ENCODE measurements at places on chromosomes 1 and 21.
A peak's percentile ranks its signal among the peaks of the same experiment; 100 is the strongest.

- DNase-seq, result no peak
Observed at GRCh38 chr1:244246334-244246733, 195.3 kb downstream of the ZBTB18 start.

DNA sequence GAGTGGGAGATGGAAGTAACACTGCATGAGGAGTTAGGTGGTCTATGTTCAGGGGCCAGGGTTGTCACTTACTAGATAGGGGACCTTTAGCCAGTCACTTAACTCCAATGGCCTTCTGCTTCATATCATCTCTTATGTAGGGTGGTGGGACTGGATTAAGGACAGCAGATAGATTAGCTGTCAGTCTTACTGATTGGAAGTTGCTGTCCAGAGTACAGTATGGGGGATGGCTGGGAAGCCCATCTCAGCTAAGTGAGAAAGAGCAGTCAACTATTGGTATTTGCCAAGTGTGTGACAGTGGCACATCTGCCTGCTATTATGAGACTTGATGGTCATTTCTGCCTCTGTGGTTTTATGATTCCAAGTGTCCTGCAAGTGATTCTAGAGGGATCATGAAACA is 130.9 kb downstream of the FGGY start:
- DNase-seq, result no peak

DNA sequence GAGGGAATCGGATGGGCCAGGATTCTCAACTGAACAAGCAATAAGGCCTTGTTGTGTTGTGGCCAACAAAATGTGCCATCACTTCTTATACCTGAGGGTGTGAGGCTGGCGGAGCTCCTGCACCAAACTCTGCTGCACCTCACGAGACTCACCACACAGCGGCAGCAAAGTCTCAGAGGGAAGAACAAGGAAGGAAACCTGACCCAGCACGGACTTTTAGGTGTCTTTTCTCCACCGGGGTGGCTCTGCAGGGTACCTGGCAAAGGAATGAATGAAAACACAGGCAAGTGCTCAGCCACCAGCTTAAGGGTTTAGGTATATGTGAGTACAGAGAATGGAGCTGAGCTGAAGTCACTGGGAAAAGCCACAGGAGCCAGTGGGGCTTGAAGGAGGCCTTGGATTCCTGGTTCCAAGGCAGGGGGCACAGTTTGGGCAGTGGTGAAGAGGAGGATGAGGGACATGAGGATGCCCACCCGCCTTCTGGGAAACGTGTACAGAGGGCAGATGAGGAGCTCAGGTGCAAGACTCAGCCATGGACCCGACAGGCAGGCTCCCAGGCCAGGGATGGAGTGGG is 31.1 kb upstream of the HSD3B1 start:
- no peak for DNase-seq

GRCh38 chr1:234976861-234977680 is 151.6 kb downstream of the TOMM20 start:
- no peak for DNase-seq

DNA sequence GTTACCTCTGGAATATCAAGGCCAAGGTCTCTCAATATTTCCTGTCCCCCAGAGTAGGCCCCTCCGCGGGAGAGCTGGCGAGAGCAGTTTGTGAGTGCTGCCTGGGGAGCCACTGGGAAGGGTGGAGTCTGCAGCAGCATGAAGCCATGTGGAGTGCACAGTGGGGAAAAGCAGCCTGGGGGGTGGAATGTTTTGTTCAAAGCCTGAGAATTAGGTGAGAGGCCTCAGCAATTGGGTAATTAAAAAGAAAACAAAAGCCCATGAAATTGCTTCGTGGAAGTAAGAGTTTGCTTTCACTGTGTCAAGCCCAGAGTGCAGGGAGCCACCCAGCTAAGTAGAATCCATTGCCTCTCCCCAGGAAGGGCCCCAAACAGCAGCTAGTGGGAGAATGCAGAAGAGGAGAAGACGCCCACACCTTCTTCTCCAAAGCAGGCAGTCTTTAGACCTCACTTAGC is 30.2 kb upstream of the DISC1 start:
- no peak for DNase-seq

- DNase-seq, result no peak
Observed at GRCh38 chr21:35291034-35291433, 241.9 kb upstream of the RUNX1 start.

GRCh38 chr1:191963781-191964455 is 194.3 kb upstream of the RGS18 start:
- peak; percentile 66 for DNase-seq

- DNase-seq, result no peak
Observed at GRCh38 chr1:115829947-115830346, 11.0 kb downstream of the NHLH2 start.

DNA sequence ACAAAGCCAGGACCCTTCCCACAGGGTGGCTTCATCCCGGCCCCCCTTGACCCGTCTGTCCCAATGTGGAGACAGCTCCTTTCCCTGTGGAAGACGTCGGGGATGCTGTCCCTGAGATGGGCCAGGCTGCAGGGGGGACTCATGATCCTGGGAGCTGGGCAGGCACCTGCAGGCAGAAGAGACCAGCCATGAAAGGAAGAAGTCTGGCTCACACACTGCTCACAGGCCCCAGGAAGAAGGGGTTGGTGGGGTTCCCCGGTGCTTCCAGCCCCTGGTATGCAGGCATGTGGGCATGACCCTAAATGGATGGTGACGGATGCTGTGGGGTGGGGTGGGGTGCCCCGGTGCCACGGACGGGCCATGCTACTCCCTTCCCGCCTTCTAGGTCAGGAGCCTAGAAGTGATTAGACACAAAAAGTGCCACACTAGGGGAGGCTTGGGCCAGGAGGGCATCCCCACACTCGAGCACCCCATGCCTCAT is 8.3 kb downstream of the ACTRT2 start:
- no peak for DNase-seq

GRCh38 chr1:3329640-3330281 is 124.7 kb upstream of the ARHGEF16 start:
- no peak for DNase-seq

DNA sequence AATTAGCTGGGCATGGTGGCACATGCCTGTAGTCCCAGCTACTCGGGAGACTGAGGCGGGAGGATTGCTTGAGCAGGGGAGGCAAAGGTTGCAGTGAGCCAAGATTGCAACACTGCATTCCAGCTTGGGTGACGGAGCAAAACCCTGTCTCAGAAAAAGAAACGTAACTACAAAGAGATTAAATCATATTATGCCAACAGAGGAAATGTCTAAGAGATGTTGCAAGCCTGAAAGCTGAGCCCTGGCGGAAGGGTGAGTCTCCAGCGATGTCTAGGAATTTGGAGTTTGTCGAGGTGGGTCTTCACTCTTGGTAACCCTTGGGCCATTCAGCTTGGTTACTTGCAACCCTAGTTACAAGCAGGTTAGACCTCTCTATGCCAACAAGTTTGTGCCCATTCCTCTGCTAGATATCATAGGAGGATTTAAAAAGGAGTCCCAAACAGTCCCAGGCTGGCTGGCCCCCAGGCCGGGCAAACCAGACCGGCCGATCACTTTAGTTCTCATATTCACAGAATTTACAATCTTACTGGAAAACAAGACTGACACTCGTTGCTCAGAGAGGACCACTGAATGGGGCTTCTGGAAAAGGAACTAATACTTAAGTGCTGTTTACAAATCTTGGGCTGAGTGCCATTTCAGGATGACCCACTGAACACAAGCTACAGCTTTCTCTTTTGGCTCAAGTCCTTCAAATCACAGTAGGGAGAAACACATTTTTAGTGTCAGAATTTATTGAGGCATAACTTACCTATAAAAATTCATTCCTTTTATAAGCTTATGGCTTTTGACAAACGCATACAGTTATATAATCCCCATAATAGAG is 27.1 kb downstream of the SLC30A1 start:
- peak; percentile 79 for DNase-seq

DNA sequence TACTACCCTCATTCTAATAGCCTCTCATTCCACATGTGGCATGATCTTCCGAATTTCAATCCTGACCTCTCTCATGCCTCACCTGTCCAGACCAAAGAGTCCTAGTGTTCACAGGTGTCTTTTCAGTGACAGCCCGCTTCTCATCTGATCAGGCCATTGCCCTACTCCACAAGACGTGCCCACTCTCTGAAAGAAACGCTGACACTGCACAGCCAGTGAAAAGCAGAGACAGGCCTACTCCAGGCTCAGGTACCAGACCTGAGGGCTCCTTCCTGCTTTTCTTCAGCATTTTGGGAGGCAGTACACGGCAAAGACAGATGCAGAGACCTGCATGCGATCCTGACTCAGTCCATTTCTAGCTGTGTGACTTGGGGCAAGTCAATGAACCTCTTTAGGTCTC is 43.0 kb downstream of the SUSD4 start:
- no peak for DNase-seq

GRCh38 chr21:45001134-45002095 is 61.6 kb downstream of the SLX9 start:
- DNase-seq, result peak; percentile 55

- no peak for DNase-seq
Observed at GRCh38 chr1:155651861-155652661, 36.5 kb downstream of the YY1AP1 start.

- no peak for DNase-seq
Observed at GRCh38 chr1:212688341-212689047, 11.1 kb downstream of the BATF3 start.

DNA sequence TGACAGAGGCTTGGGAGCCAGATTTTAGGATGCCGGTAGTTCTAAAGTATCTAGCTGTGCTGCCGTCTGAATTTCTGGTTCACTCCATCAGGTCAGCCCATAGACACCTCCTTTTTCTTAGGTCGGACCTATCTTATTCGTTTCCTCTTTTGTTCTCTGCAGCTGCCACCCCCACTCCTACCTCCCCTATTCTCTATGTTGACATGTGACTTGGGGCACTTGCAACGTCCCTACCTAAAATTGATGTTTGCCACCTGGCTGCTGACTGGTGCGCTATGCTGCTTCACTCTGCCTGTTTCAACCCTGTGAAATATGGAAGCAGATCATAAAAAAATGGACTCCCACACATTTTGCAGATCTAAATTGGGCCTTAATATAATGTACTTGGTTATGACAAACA is 55.3 kb downstream of the PBX1 start:
- no peak for DNase-seq

GRCh38 chr1:17013491-17014320 is 2.0 kb upstream of the ATP13A2 start:
- peak; percentile 44 for DNase-seq

DNA sequence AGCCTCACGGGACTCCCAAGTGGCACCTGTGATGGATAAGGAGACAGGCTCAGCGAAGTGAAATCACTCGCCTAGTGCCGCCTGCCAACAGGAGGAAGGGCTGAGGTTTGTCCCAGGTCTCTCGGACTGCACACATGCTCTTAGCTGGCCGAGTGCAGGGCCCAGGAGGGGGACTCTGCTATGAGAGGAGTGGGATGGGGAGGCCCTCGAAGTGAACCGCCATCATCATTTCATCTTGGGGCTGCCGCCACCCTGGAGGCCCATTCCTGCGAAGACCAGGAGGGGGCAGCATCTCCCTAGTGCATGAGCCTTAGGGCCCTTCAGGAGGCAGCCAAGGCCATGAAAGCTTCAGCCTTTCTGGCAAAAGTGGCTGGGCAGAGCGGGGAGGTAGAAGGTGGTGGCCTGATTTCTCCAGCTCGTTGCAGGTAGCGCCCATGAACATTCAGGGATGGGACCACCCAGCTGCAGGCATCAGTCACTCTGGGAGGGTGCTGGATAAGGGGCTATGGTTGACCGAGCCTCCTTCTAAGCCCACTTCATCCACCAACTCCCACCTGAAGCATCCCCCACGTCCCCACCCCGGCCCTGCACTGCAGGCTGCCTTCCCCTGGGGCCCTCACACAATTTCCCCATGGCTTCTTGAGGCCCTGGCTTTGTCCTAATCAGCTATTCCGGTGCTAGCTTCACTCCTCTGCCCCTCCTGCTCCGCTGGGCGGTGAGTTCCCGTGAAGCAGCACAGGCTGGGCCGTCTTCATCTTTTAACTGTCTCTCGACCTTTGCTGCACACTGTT is 17.2 kb upstream of the RASSF5 start:
- DNase-seq, result peak; percentile 40

DNA sequence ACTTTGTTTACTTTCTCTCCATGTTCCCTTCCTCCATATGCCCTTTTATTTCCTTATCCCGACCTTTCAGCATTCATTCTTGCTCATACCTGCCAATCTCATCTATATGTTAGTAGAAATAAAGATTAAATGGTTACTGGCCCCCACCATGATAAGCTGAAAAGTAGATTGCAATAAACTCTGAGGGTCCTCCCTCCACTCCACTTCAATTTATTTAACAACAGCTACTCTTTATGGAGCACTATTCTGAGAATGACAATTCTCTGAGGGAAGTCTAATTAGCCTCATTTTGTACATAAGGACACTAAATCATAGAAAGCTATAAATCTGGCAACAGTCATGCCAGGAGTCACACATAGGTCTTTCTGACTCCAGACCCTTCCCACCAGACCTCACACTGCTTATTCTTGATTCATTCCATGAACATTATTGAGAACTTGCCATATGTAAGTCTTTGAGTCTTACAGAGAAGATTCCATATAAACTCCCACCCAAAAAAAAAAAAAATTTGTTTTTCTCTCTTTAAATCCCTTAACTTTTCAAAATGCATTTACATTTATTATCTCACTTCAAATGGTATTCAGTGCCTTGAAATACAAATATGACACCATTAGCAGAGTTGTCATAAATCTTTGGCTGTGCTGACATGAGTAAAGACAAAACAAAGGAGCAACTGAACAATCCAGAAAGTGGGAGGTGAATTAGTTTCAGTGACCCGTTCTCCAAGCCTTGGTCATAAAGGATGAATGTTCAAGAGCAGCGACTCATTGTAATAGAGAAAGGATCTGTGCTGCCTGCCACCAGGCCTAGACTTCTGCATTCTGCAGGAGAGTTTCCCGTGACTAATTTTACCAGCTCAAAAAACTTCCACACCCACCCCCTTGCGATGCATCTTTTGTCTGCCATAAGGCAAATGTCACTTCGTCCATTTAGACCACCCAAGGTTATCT is 28.5 kb downstream of the PALMD start:
- DNase-seq, result no peak

DNA sequence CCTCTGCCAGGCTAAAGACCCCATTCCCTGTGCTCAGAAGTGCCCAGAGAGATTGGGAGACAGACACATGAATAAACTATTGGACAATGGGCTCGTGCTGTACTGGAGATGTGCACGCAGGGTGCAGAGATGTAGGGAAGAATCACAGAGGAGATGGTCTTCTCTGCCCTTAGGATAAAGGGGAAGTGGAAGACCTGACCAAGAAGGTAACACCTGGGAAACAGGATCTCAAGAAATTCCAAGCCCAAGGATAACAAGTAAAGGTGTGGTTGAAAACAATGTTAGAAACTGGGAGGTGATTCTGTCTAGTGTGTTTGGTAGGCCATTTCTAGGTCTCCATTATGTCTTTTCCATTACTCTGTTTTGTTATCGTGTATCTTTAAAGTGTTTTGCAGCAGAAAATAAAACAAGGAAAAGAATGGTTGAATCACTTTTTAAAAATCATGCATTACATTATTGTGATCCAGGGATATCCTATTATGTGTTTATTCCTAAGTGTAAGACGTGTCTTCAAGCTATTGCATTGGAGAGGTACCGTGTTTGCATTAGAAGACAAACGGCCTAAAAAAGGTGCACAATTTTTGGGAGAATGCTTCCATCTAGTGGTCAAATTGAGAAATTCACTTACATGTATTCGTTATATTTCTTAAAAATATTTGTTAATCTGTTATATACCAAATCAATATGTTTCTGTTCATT is 40.8 kb upstream of the KCTD3 start:
- DNase-seq, result peak; percentile 27
